ENCODE measurements at places on chromosomes 4 and X.

- no peak for DNase-seq
Observed at GRCh38 chrX:11426712-11427452, 133.7 kb downstream of the AMELX start.

- DNase-seq = no peak
Observed at GRCh38 chr4:122658818-122659295, 38.0 kb upstream of the IL21 start.

DNA sequence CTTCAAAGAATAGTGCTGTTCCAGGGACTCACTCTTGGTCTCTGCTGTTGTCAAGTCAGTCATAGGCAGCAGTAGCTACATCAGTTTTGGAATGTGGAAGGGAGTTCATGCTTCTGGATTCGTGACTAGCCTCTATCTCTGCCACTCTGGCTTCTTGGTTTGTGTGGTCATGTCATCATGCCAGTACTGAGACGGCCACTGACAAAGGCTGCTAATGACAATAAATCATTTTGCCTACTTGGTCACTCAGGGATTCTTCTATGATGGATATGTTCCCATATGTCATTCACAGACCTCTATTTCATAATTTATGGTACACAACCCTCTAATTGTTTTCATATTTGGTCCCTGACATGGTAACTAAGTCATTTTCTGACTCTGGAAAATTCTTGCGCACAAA lies 450.8 kb upstream of the BOD1L1 start:
- DNase-seq = no peak

DNA sequence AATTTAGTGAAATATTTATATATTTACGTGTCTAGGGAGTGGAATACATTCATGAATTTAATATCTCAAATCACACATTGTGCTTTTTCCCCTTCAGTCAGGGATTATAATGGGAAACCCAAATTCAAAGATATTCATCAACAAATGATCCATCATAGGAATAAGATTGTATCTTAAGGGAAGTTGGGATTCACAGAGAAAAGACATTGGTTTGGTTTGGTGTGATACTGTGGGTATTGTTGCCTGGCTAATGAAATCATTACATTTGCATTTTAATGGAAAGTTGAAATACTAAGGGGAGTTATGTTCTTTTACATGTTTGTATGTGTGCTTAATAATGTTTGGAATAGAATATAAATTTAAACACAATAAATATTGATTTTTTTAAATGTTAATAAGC lies 1.7 kb downstream of the TET2 start:
- DNase-seq = no peak

Data from NCI-H2081 treated with DMSO at 0.1 percent for 48 hours (cell line).